Psoas muscle (tissue), 8 donors: ENCODE measurements at places on chromosomes 7 and 10. TPM values are rescaled to one million over a fixed set of nuclear protein-coding genes. Genes with fewer than 3 reads are reported as not detected.

- DNase-seq: no peak
Observed at GRCh38 chr10:124672181-124672638, 72.0 kb downstream of the FAM53B start.

DNA sequence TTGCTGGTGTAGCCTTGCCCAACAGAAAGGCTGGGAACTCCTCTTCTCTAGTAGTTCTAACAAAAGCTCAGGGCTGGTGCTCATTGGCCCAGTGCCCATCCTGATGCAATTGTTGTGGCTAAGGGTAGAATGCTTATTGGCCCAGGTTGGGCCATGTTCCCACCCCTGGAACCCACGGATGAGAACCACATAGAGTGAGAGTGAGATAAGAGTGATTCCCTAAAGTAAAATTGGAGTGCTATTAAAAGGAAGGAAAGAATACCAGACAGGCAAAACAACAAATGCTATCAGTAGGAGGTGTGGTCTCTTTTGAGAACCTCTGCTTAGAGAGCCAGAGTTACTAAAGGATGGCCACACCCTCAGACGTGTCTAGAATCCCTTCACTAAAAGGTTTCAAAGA, 49.2 kb downstream of the LGI1 start:
- DNase-seq: no peak

DNA sequence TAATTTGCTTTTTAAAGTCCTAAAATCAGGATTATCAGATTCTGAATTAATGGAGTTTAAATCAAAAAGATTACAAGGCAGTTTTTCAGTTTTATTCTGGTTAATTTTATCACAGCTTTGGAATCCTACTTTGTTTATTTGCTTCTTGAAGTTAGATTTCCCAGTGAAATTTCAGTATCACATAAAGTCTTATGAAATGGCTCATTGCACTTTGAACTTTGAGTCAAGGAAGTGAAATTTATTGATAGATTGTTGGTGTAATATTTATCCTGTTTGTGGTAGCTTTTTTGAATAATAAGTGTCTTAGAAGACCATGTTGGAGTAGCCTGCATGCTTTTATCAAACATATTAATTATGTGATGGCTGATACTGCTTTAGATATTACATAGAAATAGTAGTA, 92.6 kb downstream of the PTEN start:
- DNase-seq: no peak

GRCh38 chr10:6014241-6014761, 37.0 kb upstream of the IL15RA start:
- DNase-seq: no peak

Gene TRPV5
- not detected for polyA plus RNA-seq
